Stimulated activated naive CD8-positive, alpha-beta T cell treated with anti-CD3 and anti-CD28 coated beads, Interleukin-15, Interleukin-2, amounts not matched to agents 100 U/mL and 50 U/mL, for 24 hours (primary cell): ENCODE measurements at places on chromosomes 5 and 9.

GRCh38 chr9:17906176-17906840 is 327.4 kb downstream of the SH3GL2 start:
- no peak for DNase-seq

- peak; percentile 29 for DNase-seq
Measured at GRCh38 chr9:130368631-130369103, 76.1 kb upstream of the ASS1 start.

DNA sequence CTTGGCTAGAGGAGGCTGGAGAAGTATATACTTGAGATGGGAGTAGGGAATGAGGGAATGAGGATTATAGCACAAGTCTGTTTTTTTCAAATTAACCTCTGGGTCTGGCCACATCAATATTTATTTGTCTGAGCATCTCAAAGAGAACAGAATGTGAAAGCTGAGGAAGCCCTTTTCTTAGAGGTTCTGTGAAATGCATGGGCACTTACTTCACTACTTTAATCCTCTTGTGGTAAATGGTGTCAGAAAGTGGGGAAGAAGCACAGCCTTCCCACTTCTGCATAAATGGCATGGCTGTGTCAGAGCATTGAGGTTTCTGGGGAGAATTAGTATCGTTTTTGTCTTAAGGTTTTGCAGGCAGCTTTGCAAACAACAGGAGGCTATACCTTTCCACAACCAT is 48.6 kb downstream of the SPATA31D1 start:
- DNase-seq, result no peak

DNA sequence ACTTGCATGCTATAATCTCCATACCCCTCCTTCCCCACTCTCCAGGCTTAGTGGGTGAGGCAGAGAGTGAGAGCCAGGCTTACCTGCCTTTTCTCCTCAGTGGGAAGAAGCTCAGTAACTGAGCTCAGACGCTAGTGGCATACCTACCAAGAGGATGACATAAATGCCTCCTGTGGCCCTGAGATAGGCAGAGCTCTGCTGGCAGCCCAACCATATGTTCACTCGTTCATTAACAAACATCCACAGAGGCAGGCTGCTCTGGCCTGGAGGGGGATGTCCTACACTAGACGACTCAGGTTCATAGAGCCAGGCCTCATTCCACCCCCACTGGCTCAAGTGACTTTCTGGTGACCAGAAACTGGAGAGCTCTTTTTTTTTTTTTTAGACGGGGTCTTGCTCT is 81.3 kb downstream of the THBS4 start:
- DNase-seq, result no peak

- no peak for DNase-seq
Measured at GRCh38 chr5:23419115-23419514, 88.3 kb upstream of the PRDM9 start.

DNA sequence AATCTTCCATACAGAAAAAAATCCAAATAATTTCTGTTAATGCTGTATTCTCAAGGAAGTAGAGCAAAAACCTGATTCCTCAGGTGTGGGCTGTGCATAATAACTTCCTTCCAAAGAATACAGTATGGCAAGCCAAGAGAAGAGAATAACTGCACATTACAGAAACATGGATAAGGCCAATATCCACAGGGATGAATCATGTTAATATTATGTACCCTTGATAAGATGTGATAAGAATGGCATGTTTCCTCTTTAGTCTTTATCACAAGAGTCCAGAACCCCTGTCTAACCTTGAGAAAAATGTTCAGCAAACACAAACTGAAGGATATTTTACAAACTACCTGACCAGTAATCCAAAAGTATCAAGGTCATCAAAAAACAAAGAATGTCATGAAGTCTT is 795.8 kb downstream of the SEMA5A start:
- no peak for DNase-seq

GRCh38 chr9:22976454-22976853 is 529.8 kb downstream of the DMRTA1 start:
- DNase-seq, result no peak

- DNase-seq, result no peak
Measured at GRCh38 chr9:132182314-132183091, 20.6 kb downstream of the NTNG2 start.

DNA sequence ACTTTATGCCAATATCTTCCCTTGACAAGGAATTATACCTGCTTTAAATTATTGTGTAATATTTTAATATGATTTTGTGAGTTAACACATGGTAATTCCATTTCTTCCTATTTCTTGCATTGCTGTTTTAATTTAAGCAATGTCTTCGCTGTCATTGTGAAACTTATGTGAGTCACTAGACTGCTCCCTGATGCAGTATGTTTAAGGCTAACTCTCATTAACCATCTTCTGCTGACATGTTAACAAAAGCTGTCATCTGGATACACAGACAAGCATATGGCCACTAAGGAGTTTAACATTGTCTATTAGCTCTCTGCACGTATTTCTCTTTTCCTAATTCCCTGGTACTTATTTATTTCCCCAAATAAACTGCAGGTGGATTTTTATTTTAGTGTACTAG is 980.8 kb upstream of the CTNND2 start:
- no peak for DNase-seq

- DNase-seq, result no peak
Measured at GRCh38 chr9:118595719-118596305, 773.4 kb downstream of the BRINP1 start.

DNA sequence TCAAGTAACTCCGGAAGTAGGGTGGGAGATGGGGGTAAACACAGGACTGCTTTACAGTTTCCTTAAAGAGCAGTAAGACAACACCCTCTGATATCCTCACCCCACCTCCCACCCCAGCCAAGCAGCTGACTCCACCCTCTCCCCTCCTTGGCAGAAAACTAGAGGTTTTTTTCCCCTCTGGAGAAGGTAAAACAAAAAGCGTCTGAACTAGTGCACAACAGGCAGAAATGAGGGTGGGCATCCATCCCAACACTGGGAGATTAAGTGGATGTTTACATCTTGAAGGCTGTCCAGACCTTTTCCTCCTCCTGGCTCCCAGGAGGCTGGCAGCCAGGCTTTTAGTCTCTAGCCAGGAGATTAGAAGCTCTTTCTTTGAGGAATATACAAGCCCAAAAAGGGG is 13.9 kb upstream of the CTNNAL1 start:
- no peak for DNase-seq

DNA sequence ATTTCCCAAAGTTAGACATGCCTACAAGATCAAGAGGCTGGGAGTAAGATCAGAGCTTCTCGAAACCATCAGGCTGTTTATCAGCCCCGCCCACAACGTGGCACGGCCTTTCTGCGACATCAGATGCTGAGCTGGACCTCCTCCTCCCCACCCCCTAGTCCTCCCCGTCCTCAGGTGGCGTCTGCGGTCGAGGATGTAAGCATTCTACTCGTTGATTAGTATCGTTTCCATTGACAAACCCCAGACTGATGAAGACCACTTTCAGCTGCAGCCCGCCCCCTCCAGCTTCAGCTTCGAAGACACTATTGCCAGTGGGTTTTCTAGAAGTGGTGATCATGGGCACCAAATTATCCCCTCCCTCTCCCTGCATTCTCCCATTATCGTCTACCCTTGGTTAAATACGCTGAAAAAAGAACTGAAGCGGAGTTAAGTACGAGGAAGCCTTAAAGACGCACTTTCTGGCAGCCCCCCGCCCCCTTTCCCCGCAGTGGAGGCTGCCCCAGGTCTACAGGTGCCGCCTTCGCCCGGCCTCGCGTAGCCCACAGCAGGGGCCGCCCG is 1.1 kb downstream of the PPIC start:
- DNase-seq, result peak; percentile 18

GRCh38 chr9:124411514-124412227 is 3.6 kb downstream of the PSMB7 start:
- no peak for DNase-seq

DNA sequence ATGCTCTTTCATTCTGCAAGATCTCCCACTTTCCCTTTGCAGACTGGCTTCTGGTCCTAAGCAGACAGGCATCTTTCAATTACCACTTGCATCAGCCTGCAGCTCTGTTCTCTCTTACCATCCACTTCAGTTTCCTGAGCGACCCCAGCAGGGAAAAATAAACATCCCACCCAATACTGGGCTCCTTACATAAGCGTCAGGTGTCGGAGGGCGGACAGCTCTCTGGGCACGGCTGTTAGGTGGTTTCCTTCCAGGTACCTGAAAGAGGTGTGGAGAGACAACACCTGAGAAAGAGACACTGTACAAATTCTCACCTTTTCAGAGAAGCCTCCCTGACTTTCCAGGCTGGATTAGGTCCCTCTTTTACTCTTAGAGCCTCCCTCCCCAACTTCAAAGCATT is 145.1 kb upstream of the PANK3 start:
- no peak for DNase-seq

GRCh38 chr5:179438461-179438860 is 93.2 kb upstream of the ADAMTS2 start:
- no peak for DNase-seq

GRCh38 chr5:663436-664342 is 29.5 kb downstream of the TPPP start:
- DNase-seq, result no peak

- DNase-seq, result no peak
Measured at GRCh38 chr5:139138809-139139208, 59.4 kb downstream of the SIL1 start.

DNA sequence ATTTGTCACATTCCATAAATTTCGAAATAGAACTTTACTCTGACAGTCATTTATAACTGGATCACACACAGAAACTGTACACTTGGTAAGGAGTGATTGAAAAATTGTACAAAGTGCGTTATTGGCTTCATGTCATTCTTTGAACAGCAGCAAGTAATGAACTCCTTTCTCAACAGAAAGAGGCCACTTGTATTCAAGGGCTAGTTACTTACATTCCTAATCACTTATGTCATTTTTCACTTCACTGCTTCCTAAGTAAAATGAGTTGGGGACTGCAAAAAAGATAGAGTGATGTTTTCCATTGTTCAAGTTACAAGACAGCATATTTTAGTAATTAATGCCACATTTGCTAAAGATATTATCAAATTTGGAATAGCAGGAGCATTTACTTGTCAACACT is 893.2 kb downstream of the DTWD2 start:
- DNase-seq, result no peak

DNA sequence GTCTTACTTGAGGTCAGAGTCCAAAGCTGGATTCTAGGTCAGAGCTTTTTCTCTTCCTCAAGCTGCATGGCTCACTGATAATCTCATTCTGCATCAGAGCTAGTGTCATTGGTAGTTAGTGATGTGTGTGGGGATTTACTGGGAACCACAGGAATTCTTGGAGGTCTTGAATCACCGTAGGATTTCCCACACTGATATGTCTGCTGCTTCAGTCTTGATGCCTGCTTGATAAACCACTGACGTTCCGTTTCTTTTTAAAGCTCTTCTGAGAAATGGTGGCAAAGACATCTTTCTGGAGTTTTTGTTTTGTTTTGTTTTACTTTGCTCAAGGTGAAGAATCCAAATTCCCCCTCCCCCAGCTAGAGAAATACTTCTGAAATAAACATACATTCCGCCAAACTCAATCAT is 1.2 kb upstream of the GARIN3 start:
- DNase-seq, result no peak

DNA sequence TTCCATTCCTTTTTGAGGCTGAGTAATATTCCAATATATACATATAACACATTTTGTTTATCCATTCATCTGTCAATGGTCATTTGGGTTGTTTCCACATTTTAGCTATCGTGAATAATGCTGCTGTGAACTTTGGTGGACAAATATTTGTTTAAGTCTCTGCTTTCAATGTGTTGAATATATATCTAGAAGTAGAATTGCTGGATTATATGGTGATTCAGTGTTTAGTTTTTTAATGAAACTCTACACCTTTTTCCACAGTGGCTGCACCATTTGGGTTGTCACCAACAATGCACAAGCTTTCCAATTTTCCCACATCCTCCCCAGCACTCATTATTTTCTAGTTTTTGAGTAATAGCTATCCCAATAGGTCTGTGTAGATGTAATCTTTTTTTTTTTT is 69.5 kb downstream of the ACTBL2 start:
- no peak for DNase-seq

- no peak for DNase-seq
Measured at GRCh38 chr5:171363846-171364245, 23.8 kb upstream of the NPM1 start.

GRCh38 chr5:61002611-61003355 is 57.8 kb downstream of the NDUFAF2 start:
- DNase-seq, result no peak
